ENCODE measurements at places on chromosomes 7 and 10.

DNA sequence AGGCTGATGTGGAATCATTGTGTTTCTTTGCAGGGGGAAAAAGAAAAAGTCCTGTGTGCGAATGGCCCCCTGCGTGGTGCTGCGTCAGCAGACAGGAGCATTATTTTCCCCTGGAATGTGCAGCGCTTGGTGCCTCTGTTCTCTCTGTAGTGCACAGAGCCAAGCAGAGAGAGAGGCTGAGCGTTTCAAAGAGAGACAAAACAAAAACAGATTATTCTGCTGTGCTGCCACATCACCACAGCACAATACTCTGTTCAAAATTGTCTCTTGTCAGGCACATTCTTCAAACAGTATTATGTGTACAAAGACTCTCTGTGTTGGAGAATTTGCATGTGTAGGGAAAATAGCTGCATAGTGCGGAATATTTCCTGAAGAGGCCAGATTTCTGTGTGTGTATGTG lies 609.0 kb downstream of the SDK1 start:
- peaks cover 3% of the 10 kb centered on the region for H3K27me3 ChIP-seq
- no peak overlapping the region for H3K27ac ChIP-seq
- H3K4me3 ChIP-seq = no peak overlapping the region

DNA sequence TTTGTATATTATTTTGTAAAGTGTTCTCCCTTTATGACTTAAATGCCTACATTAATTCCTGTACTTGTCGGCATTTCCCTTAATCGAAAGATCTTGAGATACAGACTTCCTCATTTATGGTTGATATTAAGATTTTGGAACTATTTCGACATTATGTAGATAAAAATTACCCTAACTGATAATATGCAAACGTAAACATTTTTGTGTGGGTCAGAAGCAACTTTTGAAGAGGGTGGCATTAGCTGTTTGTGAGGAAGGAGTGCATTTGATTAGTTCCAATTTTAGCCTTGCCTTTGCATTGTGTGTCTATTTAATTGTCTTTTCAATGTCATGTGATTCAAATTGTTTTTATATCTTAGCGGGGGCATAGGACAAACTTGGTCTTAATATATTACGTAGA lies 114.7 kb downstream of the BICC1 start:
- no peaks in the 10 kb centered on the region for H3K36me3 ChIP-seq
- H3K4me3 ChIP-seq = no peak overlapping the region
- no peak overlapping the region for H3K27ac ChIP-seq
- peaks cover 2% of the 10 kb centered on the region for H3K27me3 ChIP-seq
- DNase-seq = no peak

- H3K27ac ChIP-seq = no peak overlapping the region
- no peaks in the 10 kb centered on the region for H3K4me1 ChIP-seq
- no peaks in the 10 kb centered on the region for H3K36me3 ChIP-seq
- H3K4me3 ChIP-seq = no peak overlapping the region
Measured at GRCh38 chr10:26269754-26270153, 53.2 kb downstream of the GAD2 start.

DNA sequence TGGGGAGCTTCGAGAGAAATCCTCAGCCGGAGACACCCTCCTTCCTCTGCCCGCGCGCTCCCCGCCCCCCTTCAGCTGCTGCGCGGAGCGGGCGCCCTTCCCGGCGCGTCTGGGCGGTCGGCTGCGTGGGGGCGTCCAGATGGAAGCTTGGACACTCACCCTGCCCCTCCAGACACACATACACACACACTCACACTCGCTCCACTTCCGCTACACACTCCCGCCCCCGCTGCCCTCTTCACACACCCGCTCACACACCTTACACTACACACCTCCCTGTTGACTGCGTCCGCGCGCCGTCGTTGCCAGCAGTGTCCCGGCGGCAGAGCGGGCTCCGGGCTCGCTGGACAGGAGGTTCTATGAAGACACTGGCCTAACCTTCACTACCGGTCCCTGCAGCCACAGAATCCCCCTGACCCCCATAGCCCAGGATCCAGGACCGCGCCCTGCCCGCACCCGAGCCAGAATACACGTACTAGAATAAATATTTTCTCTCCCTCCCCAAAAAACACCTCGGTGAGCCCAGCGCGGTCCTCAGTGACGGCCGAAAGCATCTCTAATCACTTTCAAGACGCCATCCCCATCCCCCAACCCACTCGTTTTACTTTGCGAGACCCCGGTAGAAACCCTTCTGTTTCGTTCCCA lies 1.1 kb upstream of the EGR2 start:
- H3K36me3 ChIP-seq = peaks cover 7% of the 10 kb centered on the region
- peak overlapping the region; percentile 14 for H3K27ac ChIP-seq
- H3K4me3 ChIP-seq = peak overlapping the region; percentile 91
- H3K4me1 ChIP-seq = peaks cover 20% of the 10 kb centered on the region
- peak; percentile 29 for DNase-seq

- H3K36me3 ChIP-seq = no peaks in the 10 kb centered on the region
- H3K4me3 ChIP-seq = no peak overlapping the region
- no peak overlapping the region for H3K27ac ChIP-seq
- peaks cover 13% of the 10 kb centered on the region for H3K27me3 ChIP-seq
Measured at GRCh38 chr10:133254421-133255120, 16.9 kb downstream of the VENTX start.

DNA sequence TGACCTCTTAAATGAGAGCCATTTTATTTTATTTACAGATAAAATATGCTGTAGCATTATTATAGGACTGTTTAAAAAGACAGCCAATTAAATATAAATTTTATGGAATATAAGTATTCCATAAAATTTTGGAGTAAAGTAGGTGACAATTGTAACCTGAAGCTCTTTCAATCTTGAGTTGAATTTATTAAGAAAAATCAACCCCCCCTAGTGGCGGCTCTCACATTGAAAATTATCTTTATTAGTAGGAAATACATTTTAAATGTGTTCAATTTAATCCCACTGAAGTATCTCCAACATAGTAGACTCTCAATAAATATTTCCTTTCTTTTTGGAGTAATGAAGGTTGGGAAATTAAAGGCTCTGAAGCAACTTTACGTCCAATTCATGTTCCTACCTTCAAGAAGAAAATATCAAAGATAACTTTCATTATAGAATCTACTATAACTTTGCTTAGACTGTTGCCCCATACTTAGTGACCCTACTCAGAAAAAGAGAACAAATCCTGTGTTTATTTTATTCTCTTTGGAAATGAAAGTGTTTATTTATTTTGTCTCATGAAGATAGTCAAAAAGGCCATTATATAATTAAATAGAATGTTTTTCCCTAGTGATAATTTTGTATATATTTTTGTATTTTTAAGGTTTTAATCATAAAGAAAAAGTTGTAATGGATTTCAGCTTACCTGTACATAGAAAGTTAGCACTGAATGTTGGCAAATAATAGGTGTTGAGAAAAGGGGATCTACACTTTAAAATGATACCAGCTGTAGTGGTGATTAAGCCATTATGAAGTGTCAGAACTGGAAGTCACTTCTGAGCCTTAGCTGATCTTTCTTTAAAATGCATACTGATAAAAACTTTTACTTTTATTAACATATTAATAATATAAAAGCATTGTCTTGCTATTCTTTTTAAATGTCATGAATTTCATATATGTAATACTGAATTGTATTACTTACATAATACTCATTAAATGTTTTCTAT lies 3.3 kb downstream of the AHR start:
- peaks cover 11% of the 10 kb centered on the region for H3K36me3 ChIP-seq
- peak; percentile 18 for DNase-seq
- peaks cover 29% of the 10 kb centered on the region for H3K4me1 ChIP-seq
- H3K27me3 ChIP-seq = peaks cover 4% of the 10 kb centered on the region

All from endothelial cell (in vitro differentiated cells).